ENCODE measurements at places on chromosomes 16 and 17.

- DNase-seq, result no peak
Observed at GRCh38 chr16:81891736-81892364, 112.8 kb downstream of the PLCG2 start.

GRCh38 chr17:61158376-61158775 is 241.3 kb upstream of the TBX2 start:
- no peak for DNase-seq

GRCh38 chr16:81888520-81889394 is 109.7 kb downstream of the PLCG2 start:
- DNase-seq, result no peak

DNA sequence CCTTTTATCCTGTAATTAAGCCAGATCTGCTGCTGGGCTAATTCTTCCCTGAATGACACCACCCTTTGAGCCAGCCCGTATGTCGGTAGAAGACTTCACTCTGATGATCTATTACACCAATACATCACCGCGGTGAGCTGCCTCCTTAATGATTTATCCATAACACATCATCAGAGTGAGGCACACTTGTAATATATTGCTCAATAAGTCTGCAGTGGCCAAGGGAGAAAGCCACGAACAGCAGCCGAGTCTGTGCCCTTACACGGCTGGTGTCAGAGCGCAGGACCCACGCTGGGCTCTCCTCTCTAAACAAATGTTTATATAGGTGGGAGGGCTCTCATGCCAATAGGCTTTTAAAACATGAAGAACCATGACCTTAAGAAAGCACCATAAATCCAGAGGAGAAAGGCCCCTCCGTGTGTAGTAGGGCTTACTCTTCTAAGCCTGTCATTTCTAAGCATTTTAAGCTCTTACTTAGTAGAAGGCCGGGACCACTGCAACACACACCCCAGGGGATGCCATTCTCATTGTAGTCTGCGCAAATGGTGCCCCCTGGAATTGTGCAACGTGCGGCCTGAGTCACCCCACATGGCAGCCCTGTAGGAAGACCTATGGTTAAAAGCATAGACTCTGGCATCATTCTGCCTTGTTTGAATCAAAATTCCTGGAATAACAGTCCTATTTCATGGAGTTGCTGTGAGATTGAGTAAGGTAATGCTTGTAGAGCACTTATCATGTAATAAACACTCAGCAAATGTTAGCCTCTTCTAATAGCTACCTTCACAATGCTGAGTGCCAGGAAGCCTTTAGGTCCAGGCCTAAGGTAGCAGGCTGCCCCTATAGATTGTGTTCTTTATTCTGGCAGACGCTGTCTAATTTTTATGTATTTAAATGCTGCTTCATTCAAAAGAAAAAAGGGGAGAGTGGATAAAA is 26.1 kb downstream of the MRPS23 start:
- DNase-seq, result no peak

GRCh38 chr16:27449434-27450195 is 47.6 kb downstream of the IL21R start:
- peak; percentile 89 for DNase-seq

DNA sequence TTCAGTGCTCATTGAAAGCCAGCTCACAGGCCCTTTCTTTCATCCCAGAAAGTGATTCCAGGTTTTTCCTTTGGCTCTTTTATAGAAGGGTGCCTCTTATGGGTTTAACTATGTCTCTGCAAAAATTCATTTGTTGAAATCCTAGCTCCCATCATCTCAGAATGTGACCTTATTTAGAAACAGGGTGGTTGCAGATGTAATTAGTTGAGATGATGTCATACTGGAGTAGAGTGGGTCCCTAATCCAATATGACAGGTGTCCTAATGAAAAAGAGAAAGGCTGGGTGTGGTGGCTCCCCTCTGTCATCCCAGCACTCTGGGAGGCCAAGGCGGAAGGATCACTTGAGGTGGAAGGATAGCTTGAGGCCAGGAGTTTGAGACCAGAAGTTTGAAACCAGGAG is 64.2 kb upstream of the FAM20A start:
- DNase-seq, result no peak

- no peak for DNase-seq
Observed at GRCh38 chr17:50318501-50319285, 27.2 kb upstream of the XYLT2 start.

DNA sequence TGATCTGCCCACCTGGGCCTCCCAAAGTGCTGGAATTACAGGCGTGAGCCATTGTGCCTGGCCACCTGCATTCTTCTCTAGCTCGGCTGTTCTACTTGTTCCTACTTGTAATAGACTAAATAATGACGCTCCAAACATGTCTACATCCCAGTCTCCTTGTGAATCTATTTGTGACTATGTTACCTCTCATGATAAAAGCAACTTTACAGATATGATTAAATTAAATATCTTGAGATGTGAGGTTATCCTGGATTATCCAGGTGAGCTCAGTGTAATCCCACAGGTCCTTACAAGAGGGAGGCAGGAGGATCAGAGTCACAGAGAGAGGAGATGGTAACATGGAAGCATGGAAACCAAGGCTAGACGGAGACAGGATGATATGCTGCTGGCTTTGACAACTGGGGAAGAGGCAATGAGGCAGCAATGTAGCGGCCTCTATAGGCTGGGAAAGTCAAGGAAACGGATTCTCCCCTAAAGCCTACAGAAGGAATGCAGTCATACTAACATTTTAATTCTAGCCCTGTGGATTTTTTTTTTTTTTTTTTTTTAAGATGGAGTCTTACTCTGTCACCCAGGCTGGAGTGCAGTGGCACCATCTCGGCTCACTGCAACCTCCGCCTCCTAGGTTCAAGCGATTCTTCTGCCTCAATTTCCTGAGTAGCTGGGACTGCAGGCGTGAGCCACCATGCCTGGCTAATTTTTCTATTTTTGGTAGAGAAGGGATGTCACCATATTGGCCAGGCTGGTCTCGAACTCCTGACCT is 5.0 kb upstream of the LASP1 start:
- DNase-seq, result no peak

- no peak for DNase-seq
Observed at GRCh38 chr17:10756185-10756584, 26.4 kb upstream of the TMEM220 start.

DNA sequence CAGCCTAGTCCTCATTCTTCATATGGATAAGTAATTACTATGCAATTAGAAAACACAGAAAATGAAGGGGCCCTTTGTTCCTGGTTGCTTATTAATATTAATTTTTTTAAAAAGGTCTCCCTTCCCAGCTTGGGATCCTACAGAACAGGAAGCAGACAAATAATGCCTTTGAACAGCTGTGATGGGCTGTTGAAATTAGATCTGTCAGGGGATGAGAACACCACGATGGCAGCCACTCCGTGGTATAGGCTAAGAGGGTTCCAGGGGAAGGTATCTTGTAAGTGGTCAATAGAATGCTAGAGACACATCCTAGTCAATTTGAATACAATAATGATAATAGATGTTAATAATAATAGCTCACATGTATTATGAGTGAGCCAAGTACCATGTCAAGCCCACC is 83.1 kb downstream of the CCDC182 start:
- no peak for DNase-seq

DNA sequence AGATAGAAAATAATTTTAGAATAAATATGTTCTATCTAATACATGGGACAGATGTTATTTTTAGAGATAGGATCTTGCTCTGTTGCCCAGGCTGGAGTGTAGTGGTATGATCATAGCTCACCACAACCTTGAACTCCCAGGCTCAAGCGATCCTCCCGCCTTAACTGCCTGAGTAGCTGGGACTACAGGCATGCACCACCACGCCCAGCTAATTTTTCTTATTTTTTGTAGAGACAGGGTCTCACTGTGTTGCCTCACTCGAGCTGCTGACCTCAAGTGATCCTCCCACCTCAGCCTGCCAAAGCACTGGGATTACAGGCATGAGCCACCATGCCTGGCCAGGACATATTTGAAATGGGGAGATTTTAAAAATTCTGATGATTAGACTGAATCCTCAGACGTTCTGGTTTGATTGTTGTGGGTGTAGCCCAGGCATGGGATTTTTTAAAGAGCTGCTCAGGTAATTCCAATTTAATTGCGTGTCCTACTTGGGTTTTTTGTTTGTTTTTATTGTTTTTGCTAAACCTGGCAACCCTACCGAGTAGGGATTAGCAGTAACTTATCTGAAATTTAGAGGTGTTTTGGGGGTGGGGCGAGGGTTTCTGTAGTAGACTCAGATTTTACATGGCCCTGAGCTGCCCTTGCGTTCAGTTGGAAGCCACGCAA is 142.9 kb downstream of the RAB11FIP4 start:
- DNase-seq, result no peak

DNA sequence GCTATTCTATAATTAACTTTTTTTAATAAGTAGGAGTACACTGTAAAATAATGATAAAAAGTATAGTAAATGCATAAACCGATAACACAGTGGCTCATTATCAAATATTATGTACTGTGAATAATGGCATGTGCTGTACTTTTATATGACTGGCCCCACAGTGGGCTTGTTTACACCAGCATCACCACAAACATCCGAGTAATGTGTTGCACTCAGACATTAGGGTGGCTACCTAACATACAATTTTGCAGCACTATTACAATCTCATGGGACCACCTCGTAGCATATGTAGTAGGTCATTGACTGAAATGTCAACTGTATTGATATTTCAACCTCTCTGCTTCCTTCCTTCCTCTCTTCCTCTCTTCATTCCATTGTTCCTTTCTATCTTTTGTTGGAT is 51.7 kb downstream of the TBX4 start:
- no peak for DNase-seq

GRCh38 chr17:55549140-55549539 is 37.9 kb upstream of the SMIM36 start:
- no peak for DNase-seq

GRCh38 chr16:89115216-89115861 is 21.7 kb downstream of the ACSF3 start:
- DNase-seq, result peak; percentile 87

GRCh38 chr16:57104706-57105105 is 12.3 kb downstream of the CPNE2 start:
- DNase-seq, result no peak

GRCh38 chr16:62035115-62036092 is 834 bp downstream of the CDH8 start:
- no peak for DNase-seq

DNA sequence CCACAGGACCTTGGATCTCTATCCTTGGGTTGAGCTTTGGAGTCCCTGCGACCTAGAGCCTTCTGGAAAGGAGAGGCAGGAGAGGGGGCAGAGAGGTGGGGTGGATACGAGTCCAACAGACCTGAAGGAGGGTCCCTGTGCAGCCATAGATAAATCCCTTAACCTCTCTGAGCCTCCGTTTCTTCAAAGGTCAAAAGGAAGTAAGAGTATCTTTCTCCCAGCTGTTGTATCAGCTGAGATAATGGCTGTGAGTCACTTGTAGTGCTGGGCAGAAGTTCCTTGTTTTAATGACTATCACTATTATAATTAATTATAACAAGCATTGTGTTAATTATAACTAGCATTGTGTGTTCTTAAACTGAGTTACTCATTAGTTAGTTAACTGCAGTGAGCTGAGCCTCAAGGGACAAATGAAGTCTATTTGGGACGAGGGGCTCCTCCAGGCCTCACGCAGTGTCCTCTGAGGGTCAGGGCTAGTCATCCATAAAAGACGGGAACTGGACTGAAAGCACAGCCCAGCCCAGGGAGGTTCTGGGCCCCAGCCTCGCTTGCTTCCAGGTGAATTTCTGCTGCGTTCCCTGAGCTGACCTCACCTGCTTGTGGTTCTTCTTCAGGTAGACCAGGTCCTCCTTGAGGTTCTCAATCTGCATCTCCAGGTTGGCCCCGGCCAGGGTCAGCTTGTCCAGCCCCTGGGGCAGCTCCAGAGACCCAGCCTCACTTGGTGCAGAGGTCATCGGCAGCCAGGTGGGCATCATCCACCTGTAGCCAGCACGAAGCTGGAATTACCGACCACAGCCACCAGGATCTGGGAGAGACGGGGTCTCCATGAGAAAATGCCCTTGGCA is 5.7 kb upstream of the KRT17 start:
- DNase-seq, result no peak

- DNase-seq, result no peak
Observed at GRCh38 chr17:11293480-11293879, 52.5 kb downstream of the SHISA6 start.

- DNase-seq, result peak; percentile 68
Observed at GRCh38 chr17:35214631-35215273, 20.6 kb upstream of the SLC35G3 start.

DNA sequence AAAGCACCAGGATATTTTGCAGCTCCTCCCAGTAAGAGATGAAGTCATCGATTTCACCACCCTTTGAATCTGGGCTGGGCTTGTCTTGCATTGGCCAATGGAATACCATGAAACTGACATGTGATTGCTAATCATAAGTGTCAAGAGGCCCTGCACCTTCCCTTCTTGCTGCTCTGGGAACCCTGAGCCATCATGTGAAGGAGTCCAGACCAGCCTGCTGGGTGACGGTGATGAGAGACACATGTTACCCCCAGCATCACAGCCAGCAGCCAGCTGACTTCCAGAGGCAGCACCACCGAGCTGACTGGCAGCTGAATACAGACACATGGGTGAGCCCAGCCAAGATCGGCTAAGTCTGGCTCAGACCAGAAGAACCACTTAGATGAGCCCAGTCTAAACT is 43.6 kb upstream of the CACNG4 start:
- no peak for DNase-seq

GRCh38 chr17:66836063-66837005 is 1.4 kb downstream of the CACNG5 start:
- DNase-seq, result no peak

- no peak for DNase-seq
Observed at GRCh38 chr16:62665269-62665668, 629.0 kb upstream of the CDH8 start.

DNA sequence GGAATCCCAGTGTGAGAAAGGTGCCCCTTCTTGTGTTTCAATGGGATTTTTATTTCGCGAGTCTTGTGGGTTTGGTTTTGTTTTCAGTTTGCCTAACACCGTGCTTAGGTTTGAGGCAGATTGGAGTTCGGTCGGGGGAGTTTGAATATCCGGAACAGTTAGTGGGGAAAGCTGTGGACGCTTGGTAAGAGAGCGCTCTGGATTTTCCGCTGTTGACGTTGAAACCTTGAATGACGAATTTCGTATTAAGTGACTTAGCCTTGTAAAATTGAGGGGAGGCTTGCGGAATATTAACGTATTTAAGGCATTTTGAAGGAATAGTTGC is 567 bp downstream of the UBB start:
- no peak for DNase-seq

DNA sequence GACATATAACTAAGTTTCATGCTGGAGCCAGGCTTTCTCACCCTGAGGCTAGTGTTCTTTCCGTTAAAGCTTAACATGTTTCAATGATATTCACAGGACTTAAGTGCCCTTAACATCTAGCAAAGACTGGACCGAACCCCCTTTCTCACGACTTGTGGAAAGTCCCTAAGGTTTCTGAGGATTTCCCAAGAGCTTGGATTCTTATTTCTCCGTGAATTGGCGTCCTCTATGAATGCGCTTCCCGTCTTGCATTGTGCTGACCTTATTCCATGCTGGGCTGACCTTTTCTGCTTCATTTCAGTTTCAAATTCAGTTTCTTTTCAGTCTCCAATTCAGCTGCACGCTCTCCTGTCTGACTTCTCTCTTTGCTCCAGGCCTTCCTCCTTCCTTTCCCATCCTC is 206.4 kb downstream of the HS3ST3A1 start:
- no peak for DNase-seq

All from activated CD8-positive, alpha-beta memory T cell treated with anti-CD3 and anti-CD28 coated beads, Interleukin-2, amount 50 U/mL, for 48 hours (primary cell).